ENCODE measurements at places on chromosomes 1 and 21.

DNA sequence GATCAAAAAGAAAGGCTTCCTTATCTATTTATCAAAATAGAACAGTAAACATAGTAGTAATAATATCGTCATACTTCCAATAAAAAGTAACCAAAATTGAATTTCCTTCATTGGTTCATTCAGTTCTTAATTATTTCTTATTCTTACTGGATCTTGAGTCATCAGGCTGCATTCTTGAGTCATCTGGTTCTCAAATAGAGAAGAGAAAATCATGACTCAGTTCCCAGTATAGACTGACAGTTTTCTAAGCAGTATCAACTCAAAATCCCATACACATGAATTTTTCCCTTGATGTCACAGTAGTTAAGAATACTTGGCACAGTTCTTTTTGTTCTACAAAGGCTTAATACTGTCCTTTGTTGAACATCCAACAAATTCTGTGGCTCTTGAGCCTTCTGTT, 626.9 kb upstream of the ADGRL4 start:
- peak; percentile 67 for DNase-seq

DNA sequence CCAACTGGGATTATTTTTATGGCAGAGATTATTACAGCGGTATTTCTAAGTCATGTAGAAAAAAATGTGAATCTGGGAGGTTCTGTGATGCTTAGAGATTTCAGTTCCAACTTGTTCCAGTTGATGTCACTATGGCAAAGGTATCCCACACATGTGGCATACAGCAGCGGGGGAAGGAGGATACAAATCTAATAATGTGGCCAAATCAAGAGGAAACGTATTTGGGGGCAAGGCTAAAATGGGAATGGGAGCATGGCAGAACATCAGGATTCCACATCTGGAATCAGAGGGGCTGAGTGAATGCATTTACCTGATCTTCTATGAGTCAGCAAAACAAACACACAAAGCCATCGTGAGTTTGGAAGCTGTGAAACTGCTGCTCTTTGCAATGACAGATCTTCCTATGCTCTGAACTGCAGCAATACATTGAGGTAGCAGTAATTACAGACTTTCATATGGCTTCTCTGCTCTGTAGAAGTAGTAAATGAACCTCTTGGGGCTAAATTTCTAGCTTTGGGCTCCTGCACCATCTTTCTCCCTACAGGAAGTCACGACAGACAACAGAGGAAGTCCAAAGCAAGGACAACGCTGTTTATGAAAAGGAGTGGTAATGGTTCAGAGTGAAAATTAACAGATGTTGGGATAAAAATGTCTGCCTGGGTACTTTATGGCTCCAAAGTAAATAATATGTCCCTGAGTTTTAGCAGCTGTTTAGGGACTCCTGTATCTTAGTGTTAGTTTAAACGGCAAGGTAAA, 55.5 kb downstream of the GABPA start:
- DNase-seq: peak; percentile 16

- no peak for DNase-seq
These were observed 23.5 kb downstream of the UBE2T start for GRCh38 chr1:202317941-202318925.

- DNase-seq: peak; percentile 45
These were observed 9.1 kb downstream of the LAMC2 start for GRCh38 chr1:183195142-183195574.

- DNase-seq: no peak
These were observed 219.3 kb downstream of the KCNJ6 start for GRCh38 chr21:37696936-37697335.

DNA sequence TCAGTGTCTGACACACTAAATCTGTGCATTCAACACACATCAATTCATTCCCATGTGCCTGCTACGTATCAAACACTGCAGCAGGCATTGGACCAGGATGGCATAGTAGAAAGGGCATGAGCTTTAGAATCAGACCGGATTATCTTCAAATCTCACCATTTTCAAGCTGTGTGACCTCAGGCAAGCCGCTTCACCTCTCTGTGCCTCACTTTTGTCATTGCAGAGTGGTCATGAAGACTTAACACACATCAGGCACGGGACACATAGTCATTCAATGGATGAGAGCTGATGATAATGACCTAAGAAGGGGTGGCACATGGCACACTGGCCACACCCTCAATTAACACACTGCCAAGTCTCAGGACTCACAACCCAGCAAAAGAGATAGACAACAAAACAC, 46.8 kb downstream of the KLHDC7A start:
- DNase-seq: no peak

DNA sequence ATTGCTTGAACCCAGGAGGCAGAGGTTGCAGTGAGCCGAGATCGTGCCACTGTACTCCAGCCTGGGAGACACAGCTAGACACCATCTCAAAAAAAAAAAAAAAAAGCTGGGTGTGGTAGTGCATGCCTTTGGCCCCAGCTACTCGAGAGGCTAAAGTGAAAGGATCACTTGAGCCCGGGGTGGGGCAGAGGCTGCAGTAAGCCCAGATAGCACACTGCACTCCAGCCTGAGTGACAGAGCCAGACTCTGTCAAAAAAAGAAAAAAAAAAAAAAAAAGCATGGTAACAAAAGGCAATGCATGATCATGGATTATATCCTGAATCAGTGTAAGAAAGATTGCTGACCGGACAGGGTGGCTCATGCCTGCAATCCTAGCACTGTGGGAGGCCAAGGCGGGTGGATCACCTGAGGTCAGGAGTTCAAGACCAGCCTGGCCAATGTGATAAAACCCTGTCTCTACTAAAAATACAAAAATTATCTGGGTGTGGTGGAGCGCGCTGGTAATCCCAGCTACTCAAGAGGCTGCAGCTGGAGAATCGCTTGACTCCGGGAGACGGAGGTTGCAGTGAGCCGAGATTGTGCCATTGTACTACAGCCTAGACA, 76.3 kb downstream of the RUSC1 start:
- no peak for DNase-seq

DNA sequence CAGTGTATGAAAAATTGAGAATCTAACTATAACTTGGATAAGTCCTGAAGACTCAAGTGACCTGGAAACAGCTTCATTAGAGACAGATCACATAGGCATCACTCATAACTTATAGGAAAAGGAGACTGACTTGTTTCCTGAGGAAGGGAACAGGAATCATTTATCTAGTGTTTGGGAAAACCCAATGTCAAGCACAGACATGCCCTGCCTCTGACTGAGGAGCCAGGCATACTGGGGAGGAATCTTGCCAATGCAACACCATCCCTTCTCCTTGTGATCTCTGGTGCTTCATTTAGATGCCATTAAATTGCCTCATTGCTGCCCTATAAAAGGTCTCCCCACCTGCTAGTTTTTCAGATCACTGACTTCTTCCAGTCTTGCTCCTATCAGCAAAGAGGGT, 10.3 kb downstream of the LCE4A start:
- no peak for DNase-seq

DNA sequence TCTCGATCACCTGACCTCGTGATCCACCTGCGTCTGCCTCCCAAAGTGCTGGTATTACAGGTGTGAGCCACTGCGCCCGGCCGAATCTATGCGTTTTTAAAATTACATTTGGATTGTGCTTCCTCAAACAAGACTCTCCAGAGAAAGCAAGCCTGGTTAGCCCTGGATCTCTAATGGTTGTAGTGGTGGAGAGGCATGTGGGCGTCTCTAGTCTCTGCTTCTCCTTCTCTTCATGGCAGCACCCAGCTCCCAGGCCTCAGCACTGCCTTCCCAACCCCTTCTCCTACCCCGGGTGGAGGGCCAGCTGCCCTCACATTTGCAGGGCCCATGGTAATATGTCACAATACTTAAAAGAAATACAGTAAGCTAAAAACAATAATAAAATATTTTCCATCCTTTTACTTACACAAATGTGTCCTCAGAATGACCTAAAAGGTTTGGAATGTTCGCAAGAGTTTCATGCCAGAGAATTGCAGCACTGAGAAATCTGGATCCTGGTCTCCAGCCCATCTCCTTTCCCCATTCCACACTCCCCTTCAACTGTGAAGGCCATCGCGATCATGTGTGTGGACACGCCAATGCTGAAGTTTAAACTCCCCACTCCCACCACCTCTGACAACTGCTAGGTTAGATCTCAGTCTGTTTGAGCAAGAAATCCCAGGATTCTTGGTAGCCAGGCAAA, 7.0 kb downstream of the OR14I1 start:
- DNase-seq: peak; percentile 1

GRCh38 chr1:21344750-21345443, 54.6 kb upstream of the ECE1 start:
- no peak for DNase-seq

- DNase-seq: no peak
These were observed 89.0 kb upstream of the HMCN1 start for GRCh38 chr1:185645162-185645640.

- no peak for DNase-seq
These were observed 18.0 kb upstream of the SPRR2G start for GRCh38 chr1:153168686-153169085.

DNA sequence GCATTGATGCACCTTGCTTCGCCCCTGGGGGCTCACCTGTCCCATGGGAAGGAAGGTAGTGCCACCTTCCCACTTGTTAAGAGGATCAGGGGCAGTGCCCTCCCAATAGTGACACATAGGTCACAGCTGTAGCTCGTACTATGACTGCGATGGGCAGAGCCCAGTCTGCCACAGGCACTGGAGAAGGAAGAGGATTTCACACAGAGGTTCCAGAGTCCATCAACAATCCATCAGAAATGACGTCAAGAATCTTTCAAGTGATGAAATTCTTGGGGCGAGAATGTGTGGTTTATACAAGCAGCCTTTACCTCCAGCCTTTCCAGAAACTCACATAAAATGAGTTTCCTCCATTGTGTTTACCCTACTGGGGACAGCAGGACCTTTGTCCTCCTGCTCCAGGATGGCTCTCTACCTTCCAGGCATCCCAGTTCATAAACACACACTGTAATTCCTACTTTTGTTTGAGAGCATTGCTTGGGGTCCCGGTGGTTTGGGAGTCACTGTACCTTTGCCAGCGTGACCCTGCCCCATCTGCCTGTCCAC, 260.6 kb upstream of the VAMP3 start:
- DNase-seq: no peak

GRCh38 chr1:231550448-231550781, 21.9 kb downstream of the TSNAX start:
- DNase-seq: no peak

GRCh38 chr1:91428182-91428798, 23.7 kb upstream of the HFM1 start:
- DNase-seq: no peak

- DNase-seq: no peak
These were observed 6.8 kb downstream of the SPRR5 start for GRCh38 chr1:152953761-152954160.

GRCh38 chr1:153397051-153397923, 6.4 kb upstream of the S100A8 start:
- no peak for DNase-seq

DNA sequence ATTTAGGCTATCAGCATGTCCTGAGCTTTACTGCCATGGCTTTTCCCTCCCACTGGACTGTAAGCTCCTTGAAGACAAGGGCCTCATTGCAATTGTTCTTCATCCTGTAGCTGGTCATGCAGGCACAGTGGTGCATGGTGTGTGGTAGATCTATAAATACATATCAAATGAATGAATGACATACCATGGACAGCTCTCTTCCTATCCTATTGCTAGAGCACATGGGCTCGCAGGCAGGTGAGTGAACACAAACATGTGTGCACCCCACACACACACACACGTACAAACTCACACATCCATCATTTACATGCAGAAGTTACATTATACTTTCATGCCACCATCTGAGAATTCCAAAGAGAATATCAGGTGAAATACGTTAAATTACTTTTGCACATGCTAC, 172.9 kb upstream of the RUNX1 start:
- no peak for DNase-seq

- DNase-seq: no peak
These were observed 968 bp downstream of the CSMD2 start for GRCh38 chr1:34163792-34164731.

GRCh38 chr21:29939104-29939923, 482 bp downstream of the GRIK1 start:
- no peak for DNase-seq
